ENCODE measurements at places on chromosomes 7 and 10. TPM values are rescaled to one million over a fixed set of nuclear protein-coding genes. Genes with fewer than 3 reads are reported as not detected.

SH2D4B gene
- not detected for total RNA-seq

PIK3CG gene
- 1.7 TPM for total RNA-seq

ZNF365 gene
- total RNA-seq = 1.2 TPM

GIMAP4 gene
- 18.2 TPM for total RNA-seq

RBP3 gene
- not detected for total RNA-seq

ACTA2 gene
- total RNA-seq = 162 TPM

BLNK gene
- total RNA-seq = 0.86 TPM

DNA sequence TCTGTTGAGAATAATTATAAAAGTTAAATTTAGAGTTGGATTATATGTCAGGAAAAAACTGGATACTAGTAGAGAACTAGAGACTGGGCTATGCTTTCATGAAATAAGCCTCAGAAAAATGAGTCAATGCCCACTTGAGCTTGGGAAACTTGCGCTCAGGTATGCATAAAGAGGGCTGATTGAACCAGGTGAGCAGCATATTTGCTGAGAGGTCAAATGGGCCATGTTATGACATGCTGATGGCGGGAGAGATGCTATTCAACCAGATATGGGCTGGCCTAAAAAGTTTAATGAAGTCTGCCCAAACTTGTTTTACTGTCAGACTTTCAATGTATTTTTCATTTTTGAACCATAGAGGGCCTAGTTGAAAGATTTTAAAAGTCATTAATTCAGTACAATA, 837.6 kb upstream of the GHITM start:
- DNase-seq = no peak

DNA sequence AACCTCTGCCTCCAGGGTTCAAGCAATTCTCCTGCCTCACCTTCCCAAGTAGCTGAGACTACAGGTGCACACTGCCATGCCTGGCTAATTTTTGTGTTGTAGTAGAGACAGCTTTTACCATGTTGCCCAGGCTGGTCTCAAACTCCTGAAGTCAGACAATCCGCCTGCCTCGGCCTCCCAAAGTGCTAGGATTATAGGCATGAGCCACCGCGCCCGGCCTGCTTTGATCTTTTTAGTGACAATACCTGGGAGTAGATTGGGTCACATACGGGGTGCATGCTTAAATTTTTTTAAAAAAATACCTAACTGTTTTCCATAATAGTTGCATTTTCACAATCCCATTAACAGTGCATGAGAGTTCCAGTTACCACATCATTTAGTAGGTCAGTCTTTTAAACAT, 47.7 kb downstream of the CCDC71L start:
- no peak for DNase-seq

DNA sequence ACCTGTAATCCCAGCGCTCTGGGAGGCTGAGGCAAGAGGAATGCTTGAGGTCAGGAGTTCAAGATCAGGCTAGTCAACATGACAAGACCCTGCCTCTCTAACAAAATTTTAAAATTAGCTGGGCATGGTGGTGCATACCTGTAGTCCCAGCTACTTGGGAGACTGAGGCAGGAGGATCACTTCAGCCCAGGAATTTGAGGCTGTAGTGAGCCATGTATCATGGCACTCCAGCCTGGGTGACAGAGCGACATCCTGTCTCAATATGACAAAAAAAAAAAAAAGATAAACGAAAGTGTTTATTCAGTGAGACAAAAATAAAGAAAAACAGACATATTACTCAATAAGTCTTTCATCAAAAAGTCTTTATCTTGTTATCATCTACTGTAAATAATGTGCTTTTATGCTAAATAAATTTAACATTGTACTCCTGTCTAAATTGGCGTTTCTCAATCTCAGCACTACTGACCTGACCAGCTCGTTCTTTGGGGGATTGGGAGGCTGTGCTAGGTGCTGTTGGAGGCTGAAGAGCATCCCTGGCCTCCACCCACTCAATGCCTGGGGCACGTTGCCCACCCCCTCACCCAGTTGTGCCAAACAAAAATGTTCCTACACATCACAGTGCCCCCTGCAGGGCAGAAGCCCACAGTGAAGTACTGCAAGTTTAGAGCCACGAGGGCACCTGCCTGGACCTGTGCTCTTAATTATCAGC, 57.7 kb downstream of the NCAPG2 start:
- no peak for DNase-seq

DNA sequence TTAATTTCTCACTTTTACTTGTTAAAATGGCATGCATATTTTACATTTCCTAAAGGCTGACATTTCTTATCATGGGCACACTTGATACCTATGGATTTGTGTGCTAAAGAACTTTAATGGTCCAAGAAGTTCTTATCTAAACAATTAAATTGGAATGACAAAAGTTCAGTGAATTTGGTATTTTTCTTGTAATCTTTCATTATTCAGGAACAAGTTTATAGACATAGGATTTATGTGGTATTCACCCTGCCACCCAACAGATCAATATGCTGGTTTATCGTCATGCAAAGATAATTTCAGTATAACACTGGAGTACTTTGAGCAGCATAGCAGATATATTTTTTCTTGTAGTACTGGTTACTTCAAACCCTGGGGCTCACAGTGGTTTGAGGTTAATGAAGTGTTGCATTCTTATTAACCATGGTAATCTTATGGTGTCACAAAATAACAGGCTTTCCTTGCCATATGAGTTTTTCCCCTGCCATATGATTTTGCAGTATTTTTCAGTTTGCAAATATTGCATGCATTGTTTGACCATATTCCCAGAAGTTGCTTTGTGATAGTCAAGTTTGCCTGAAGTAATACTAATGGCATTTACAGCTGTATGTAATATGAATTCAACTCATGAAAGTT, 148.8 kb downstream of the PPP1R9A start:
- DNase-seq = no peak

GRCh38 chr7:32539919-32540531, 44.7 kb downstream of the AVL9 start:
- no peak for DNase-seq

DNA sequence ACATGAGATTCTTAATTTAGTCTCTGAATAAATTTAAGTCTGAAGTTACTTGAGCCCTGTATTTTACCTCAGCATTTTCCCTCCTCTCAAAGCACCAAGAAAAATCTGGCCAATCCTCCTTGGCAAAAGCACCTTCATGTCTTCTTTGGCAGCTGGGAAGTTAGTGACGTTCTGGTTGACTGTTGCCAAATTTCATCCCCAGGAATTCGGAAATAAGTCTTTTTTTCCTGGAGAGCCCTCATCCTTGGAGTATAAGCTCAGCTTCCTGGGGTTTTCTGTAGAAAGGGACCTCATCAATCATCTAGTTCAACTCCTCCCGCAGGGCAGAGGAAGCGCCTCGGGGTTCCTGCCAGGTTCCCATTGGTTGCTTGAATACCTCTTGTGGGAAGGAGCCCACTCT, 377.6 kb downstream of the PHTF2 start:
- no peak for DNase-seq

DNA sequence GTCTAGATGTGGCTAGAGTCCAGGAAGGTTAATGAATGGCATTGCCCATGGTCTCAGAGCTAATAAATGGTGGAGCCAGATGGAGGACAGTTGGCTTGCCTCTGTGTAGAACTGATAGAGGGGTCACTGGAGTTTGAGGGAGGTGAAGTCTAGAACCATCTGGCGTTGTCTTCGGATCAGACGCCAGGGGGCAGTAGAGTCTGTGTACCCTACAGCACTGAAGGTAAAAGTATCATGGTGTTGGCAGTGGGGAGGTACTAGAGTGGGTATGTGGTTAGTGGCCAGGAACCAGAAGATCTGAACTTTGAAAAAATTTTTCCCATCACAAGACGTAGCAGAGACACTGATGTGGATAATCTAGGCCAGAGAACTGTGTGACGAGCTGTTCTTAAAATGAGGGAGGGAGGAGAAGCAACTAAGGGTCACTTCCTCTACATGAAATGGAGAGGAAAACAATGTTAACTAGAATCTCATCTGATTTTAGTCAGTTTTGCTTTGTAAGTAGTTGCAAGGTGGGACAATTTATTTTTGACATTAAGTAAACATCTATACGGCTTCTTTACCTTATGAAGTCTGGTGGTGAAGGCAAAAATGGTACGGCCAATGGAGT, 227.9 kb upstream of the PRSS58 start:
- no peak for DNase-seq

DNA sequence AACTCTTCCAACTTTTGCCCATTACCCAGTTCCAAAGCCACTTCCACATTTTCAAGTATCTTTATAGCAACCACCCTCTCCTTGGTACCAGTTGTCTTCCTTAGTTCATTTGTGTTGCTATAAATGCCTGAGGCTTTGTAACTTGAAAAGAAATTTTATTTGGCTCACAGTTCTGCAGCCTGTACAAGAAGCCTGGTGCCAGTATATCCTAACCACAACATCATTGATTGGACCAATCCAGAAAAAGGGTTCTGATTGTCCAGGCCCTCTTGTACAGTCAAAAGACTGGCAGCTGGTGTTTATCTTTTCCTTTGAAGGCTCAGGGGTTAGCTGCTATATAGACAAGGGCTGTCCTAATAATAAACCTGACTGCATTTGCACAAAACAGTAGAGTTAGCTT, 21.1 kb upstream of the ABCC2 start:
- no peak for DNase-seq

GRCh38 chr10:102358712-102359382, 36.7 kb upstream of the NFKB2 start:
- no peak for DNase-seq

DNA sequence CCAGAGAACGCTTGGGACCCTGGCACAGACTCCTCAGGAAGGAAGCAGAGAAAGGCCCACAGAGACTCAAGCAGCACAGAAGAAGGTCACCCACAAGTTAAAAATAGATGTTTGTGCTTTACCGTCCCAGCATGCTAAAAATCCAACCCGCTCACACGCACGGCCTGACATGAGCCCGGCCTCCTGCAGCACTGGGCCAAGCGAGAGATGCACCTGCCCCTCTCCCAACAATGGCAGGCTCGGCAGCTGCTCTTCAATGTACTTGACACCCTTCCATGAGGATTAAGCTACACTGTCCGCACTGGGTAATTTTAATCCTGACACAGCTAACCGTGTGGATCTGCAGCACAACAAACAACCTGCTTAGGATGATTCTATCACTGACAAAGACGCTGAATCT, 9.3 kb downstream of the DIP2C start:
- peak; percentile 71 for DNase-seq

GRCh38 chr7:70570029-70570428, 561.9 kb upstream of the GALNT17 start:
- DNase-seq = no peak

- DNase-seq = no peak
Measured at GRCh38 chr10:33509231-33509831, 174.9 kb upstream of the NRP1 start.

GRCh38 chr10:9535744-9536143, 1481.3 kb downstream of the GATA3 start:
- no peak for DNase-seq

DNA sequence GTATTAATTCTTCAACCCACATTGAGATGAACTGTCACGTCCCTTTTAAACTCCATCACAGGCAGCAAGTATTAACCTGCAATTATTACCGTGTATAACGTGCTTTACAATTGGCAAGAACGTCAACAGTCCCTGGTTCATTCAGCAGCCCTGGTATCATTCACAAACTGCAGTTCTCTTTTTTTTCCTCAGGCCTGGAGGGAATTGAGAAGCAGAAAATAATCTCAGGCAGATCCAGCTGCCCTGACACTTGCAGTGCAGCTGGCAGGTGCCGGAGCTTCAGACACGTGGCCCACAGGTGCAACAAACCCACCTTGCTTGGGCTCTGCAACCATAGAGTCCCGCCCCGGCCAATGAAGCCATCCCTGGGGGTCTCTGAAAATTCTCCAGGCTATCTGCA, 137.3 kb downstream of the PLXNA4 start:
- DNase-seq = peak; percentile 27

DNA sequence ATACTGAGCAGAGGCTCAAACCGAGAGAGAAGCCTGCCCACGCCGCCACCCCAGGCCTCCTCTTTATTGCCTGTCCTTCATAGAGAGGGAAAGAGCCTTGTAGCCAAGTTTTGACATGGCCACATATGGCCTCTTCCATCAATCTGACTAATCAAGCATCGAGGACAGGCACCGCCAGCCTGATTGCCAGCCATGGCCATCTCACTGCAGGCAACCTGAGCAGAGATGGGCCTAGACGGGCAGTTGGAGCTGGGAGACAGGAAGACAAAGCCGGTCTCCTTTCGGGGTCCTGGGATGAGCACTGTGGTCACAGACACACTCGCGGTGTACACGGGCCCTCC, 67.2 kb downstream of the EBF3 start:
- no peak for DNase-seq

GRCh38 chr10:132110713-132111112, 45.0 kb downstream of the JAKMIP3 start:
- DNase-seq = peak; percentile 43

DNA sequence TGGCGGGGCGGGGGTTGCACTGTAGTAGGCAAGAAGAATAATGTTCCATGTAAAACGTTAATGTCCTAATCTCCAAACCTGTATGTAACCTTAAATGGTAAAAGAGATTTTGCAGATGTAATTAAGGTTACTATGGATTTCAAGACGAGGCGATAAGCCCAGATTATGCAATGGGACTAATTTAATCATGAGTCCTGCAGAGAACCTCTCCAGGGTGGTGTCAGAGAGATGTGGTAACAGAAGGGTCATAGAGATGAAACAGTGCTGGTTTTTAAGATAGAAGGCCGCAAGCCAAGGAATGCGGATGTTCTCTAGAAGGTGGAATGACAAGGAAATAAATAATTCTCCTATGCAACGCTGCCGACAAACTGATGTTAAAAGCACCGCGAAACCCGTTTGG, 57.1 kb downstream of the UBE3C start:
- DNase-seq = no peak

GRCh38 chr10:112202561-112203241, 19.1 kb upstream of the GPAM start:
- no peak for DNase-seq

Measured in cardiac septum (tissue), 1 donor.